ENCODE measurements at places on chromosomes 13 and 19.

GRCh38 chr13:41250993-41251392 is 12.4 kb downstream of the MTRF1 start:
- no peak for DNase-seq

- peak; percentile 60 for DNase-seq
Observed at GRCh38 chr19:3075605-3076431, 13.5 kb upstream of the TLE5 start.

GRCh38 chr19:34172661-34173192 is 423 bp downstream of the LSM14A start:
- DNase-seq = no peak

GRCh38 chr19:41937525-41938468 is 9.5 kb upstream of the ERFL start:
- no peak for DNase-seq

GRCh38 chr13:20703780-20704458 is 420 bp downstream of the IL17D start:
- DNase-seq = peak; percentile 62

DNA sequence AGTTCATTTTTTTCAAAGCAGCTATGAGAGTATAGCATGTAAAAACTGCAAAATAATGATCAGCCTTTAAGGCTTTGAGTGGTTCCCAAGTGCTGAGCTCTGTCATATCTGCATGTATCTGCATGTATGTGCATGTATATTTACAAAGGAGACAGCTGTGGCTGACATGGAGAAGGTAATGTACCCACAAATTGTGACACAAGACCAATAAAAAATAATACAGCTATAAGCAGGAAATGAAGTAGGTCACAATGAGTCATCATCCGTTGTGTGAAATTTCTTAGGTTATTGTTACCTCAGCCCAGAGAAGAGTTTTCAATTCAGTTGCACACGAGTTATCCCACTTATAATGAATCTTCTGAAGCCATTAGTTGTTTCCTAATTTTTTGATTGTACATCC is 60.9 kb upstream of the MED4 start:
- no peak for DNase-seq

DNA sequence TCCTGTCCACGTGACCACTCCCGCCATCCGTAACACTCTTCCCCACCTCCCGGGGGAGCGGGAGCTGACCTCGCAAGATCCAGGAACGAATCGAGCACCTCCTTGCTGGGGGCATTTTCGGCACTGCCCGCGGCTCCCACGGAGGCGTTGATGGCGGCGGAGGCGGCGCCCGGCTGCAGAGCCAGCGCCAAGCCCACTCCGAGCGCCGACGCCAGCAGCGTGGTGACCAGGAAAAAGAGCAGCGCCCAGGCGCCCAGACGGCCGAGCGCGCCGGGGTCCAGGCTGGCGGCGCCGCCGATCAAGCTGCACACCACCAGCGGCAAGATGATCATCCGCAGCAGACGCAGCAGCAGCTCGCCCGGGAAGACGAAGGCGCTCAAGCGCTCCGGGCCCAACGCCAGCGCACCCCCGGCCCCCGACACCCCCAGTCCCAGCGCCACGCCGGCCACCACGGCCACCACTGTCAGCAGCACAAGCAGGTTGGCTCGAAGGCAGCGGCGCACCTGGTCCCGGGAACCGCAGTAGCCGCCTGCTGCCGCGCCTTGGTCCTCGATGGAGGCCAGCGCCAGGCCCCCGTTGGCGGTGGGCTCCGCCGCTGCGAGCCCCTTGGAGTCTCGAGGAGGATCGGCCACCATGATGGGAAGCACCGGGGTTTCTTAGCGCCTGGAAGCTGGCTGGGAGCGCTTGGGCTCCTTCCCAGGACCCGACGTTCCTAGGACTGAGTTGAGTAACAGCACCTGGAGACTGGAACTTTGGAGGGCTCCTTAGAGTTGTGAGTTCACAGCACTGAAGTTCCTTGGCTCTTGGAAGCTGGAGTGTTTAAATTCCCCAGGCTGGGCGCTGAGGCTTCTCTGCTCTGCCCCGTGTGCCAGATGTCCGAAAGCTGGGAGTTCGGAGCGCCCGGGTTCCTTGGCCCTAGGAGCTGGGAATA is 798 bp downstream of the SLC1A5 start:
- DNase-seq = no peak

DNA sequence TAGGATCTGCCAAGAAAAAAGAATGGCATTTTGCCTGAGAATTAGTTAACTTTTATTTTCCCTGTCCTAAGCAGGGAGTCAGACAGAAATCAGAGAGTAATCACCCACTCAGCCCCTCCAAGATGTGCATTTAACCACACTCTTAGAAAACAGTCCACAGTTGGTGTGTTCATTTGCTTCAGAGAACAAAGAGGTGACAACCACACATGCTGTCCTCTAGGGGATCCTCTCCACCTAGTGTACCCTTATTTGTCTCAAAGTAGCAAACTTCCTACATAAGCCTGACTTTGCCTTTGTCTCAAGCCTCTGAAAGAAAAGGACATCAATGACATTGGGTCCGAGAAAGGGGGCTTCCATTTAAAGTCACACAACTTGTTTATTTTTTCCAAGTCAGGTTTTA is 107.0 kb upstream of the RFC3 start:
- DNase-seq = no peak
